ENCODE measurements at places on chromosomes 1 and 21.

DNA sequence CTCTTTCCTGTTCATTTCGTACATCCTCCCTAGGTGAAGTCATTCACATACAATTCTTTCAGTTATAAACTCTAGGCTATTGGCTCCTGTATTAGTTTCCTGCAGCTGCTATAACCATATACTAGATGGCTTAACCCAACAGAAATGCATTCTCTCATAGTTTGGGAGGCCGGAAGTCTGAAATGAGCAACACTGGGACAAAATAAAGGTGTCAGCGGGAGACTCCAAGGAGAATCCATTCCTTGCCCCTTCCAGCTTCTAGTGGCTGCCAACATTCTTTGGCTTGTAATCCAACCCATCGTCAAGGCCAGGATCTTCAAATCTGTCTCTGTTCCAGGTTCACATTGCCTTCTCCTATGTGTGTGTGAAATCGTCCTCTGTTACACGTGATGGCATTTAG lies 71.3 kb downstream of the TOR3A start:
- H3K4me1 ChIP-seq = peaks cover 4% of the 10 kb centered on the region
- H3K36me3 ChIP-seq = peaks cover 16% of the 10 kb centered on the region
- no peak overlapping the region for H3K27ac ChIP-seq
- no peak for DNase-seq
- no peaks in the 10 kb centered on the region for H3K27me3 ChIP-seq

- no peak overlapping the region for H3K27ac ChIP-seq
- H3K27me3 ChIP-seq = peaks cover 7% of the 10 kb centered on the region
- H3K4me3 ChIP-seq = no peak overlapping the region
- no peak for DNase-seq
- no peaks in the 10 kb centered on the region for H3K4me1 ChIP-seq
These were observed 47.0 kb downstream of the ACTL8 start for GRCh38 chr1:17802164-17802563.

DNA sequence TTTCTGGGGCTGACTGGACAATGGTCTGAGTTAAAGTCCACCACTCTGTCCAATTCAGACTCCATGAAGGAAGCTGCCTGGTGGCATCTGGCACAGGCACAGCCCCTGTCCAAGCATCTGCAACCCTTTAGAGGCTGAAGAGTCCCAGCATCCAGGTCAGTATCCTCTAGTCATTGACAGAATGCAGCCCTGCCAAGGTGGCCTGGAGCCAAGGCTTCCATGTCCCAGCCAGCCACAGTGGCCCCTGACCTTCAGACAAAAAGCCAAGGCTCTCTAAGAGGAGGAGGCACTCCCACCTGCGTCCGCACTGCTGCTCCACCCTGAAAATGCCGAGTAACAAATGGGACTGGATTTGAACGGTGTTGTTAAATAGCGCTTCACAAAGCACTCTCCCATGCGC lies 49.4 kb downstream of the KCNN3 start:
- H3K4me1 ChIP-seq = peaks cover 8% of the 10 kb centered on the region
- H3K27me3 ChIP-seq = no peaks in the 10 kb centered on the region
- H3K4me3 ChIP-seq = no peak overlapping the region
- no peaks in the 10 kb centered on the region for H3K36me3 ChIP-seq
- H3K27ac ChIP-seq = peak overlapping the region; percentile 35

DNA sequence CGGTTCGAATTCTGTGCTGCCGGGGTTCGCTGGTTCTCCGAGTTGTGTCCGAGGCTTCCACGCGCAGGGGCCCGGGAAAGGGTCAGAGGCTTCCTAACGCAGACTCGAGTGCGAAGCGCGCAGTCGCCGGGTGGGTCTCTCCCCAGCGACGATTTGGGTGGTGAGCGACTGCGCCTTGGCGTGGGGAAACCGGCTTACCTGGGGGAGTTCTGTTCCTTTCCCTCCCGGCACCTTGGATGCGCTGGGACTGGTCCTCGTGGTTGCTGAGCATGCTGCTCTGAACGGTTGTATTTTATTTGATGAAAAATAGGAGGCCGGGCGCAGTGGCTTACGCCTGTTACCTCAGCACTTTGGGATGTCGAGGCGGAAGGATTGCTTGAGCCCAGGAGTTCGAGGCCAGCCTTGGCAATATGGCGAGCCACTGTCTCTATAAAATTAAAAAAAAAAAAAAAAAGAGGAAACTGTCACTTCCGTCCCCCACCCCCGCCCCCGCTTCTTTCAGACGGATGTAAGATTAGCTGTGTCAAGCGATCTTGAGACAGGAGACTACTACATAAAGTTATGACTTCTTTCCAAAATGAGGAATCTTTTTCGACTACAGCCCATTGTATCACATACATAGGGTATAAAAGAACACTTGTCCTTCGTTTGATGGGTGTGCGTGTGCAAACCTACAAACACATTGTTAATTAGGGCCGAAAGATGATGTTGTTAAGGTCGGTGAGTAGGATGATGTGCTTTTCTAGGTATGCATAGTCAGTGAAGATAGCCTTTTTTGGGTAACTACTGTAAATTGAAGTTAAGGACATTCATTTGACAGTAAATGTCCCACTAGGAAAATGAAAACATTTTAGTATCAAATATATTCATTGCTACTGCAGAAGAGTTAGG lies at the start of gene CCDC18:
TSS of gene CCDC18 (plus strand) at position 2 of the 891 bp plus-strand sequence. CDS start 2,638 bp downstream, outside the sequence.
- peaks cover 29% of the 10 kb centered on the region for H3K36me3 ChIP-seq
- DNase-seq = no peak
- H3K4me3 ChIP-seq = peak within 1 kb of the TSS; percentile 100
- H3K27me3 ChIP-seq = no peaks in the 10 kb centered on the region
- H3K27ac ChIP-seq = peak within 1 kb of the TSS; percentile 99

- no peak overlapping the region for H3K27ac ChIP-seq
- no peak overlapping the region for H3K4me3 ChIP-seq
- H3K27me3 ChIP-seq = no peaks in the 10 kb centered on the region
- H3K36me3 ChIP-seq = peaks cover 5% of the 10 kb centered on the region
These were observed 206.4 kb upstream of the SGIP1 start for GRCh38 chr1:66327588-66327987.

DNA sequence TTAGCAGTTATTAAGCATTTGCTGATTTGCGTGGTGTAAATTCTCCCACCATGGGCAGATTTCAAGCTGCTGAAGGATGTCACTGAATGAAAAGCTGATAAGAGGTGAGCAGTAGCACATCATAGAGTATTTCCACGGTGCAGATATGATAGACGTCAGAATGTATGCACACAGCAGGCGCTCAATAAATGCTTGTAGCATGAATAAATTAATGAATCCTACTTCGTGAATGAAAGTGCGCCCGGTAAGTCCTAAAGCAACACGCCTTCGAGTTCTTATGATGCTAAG lies 510 bp upstream of the UBIAD1 start:
- no peak for DNase-seq
- peak overlapping the region; percentile 71 for H3K4me3 ChIP-seq
- peaks cover 26% of the 10 kb centered on the region for H3K4me1 ChIP-seq
- H3K27ac ChIP-seq = peak overlapping the region; percentile 9

DNA sequence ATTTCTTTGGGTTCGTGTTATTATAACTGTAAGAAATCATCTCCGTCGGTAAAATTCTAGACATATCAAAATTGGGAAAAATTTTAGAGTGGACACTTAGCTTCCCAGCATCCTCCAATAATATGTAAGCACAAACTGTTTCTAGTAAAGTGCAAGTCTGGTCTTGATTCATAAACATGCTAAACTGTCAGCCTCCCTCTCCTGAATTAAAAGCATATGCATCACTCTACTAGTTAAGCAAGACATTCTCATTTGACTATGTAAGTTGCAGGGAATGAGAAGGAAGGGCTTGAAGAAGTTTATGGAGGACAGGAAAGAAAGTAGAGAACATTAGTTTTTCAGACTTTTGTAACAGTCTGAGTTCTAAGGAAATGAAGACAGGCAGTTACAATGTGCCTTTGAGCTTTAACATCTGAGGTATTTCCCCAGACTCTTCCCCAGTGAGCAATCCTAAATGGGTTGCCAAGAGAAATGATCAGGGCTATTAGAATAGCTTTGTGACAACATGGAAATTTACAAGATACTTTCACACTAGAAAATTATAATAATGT lies 90.0 kb downstream of the TYW3 start:
- no peak overlapping the region for H3K4me3 ChIP-seq
- no peaks in the 10 kb centered on the region for H3K4me1 ChIP-seq
- DNase-seq = no peak
- H3K27ac ChIP-seq = no peak overlapping the region
- no peaks in the 10 kb centered on the region for H3K36me3 ChIP-seq

GRCh38 chr1:232542633-232543593 lies 87.0 kb downstream of the SIPA1L2 start:
- no peak overlapping the region for H3K4me3 ChIP-seq
- no peaks in the 10 kb centered on the region for H3K4me1 ChIP-seq
- no peak for DNase-seq
- no peaks in the 10 kb centered on the region for H3K36me3 ChIP-seq
- peaks cover 3% of the 10 kb centered on the region for H3K27me3 ChIP-seq

DNA sequence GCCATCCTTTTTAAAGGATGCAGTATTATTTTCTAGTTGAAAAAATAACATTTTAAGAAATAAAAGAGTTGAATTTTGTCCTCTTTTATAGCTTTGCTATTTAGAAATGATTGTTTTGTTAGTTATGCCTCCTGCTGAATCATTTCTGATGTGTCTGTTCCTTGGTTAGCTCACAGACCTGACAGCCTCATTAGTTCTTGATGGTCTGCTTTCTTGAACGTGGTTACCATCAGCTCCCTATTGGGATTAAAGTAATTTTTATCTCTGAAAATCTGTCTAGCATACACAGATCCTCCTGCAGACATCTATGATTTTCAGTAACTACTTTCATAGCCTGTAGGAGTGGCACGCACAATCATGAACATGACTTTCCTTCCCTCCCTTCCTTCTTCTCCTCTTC lies 447.6 kb upstream of the B3GALT2 start:
- peaks cover 3% of the 10 kb centered on the region for H3K27me3 ChIP-seq
- DNase-seq = no peak
- peaks cover 6% of the 10 kb centered on the region for H3K36me3 ChIP-seq

- no peaks in the 10 kb centered on the region for H3K36me3 ChIP-seq
- H3K4me3 ChIP-seq = no peak overlapping the region
- H3K27me3 ChIP-seq = peaks cover 44% of the 10 kb centered on the region
- H3K4me1 ChIP-seq = peaks cover 5% of the 10 kb centered on the region
- no peak for DNase-seq
- no peak overlapping the region for H3K27ac ChIP-seq
These were observed 19.4 kb downstream of the RHBG start for GRCh38 chr1:156388174-156389137.

DNA sequence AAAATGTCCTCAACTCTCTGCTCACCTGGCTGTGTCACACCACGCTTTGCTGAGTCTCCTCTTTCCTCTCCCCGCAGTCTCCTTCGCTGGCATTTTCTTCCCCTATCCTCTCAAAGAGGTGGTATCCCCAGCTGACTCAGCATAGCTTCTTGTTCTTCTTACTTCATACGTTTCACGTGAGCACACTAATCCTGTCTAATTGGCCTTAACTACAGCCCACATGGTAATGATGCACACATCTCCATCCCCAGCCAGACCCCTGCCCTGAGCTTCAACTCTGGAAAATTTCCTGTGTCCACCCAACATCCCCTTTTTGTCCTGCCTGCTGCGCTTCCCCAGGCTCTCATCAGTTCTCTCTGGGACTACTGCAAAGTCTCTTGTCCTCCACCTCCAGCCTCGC lies 169.8 kb downstream of the TTLL7 start:
- DNase-seq = no peak
- H3K36me3 ChIP-seq = no peaks in the 10 kb centered on the region

- peak overlapping the region; percentile 80 for H3K27ac ChIP-seq
- peak overlapping the region; percentile 63 for H3K4me3 ChIP-seq
- H3K36me3 ChIP-seq = no peaks in the 10 kb centered on the region
These were observed 364.1 kb downstream of the HHAT start for GRCh38 chr1:210692796-210693195.

- H3K27me3 ChIP-seq = peaks cover 13% of the 10 kb centered on the region
- H3K27ac ChIP-seq = peak within 1 kb of the TSS; percentile 83
- peak within 1 kb of the TSS; percentile 80 for H3K4me3 ChIP-seq
- DNase-seq = peak; percentile 96
- no peaks in the 10 kb centered on the region for H3K36me3 ChIP-seq
These were observed at the start of gene GPR3 for GRCh38 chr1:27392096-27392777. Gene GPR3 (plus strand): TSS chr1:27392622. CDS start chr1:27393799, 1,177 bp downstream.

DNA sequence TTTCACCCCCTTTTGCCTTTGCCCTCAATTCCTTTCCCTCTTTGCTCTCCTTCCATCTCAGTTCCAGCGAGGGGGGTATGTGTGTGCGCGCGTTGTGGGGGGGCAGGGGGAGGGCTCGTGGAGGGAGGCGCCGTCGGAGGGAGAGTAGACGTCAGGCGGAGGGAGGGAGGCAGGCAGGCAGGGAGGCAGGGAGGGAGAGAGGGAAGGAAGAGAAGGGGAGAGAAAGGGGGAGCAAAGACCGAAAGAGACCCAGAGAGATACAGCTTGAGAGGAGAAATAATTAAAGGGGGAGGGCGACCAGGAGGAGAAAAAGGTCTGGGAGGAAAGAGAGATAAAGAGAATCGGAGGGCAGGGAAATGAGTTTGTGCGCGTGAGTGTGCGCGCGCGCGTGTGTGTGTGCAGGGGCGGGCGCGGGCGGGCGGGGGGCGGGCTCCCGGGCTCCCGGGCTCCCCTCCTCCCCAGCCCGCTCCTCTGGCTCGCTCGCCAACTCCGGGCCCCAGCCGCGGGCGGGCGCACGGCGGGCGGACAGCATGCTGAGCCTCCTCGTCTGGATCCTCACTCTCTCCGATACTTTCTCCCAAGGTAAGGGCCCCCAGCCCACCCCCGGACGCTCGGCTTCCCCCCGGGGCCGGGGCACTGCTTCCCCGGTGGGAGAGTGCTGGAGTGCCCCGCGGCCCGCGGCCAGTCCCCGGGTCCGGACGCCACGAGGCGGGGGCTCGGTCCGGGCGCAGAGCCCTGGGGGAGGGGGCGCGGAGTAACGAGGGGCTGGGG lies at the start of gene KIRREL1:
TSS of gene KIRREL1 (plus strand) at position 499 of the 771 bp plus-strand sequence. CDS start at position 531, 32 bp downstream.
- peaks cover 8% of the 10 kb centered on the region for H3K4me1 ChIP-seq
- H3K4me3 ChIP-seq = peak within 1 kb of the TSS; percentile 65
- H3K36me3 ChIP-seq = no peaks in the 10 kb centered on the region
- H3K27me3 ChIP-seq = peaks cover 48% of the 10 kb centered on the region

- DNase-seq = no peak
- no peak overlapping the region for H3K4me3 ChIP-seq
- H3K36me3 ChIP-seq = peaks cover 28% of the 10 kb centered on the region
- H3K27me3 ChIP-seq = no peaks in the 10 kb centered on the region
- peaks cover 2% of the 10 kb centered on the region for H3K4me1 ChIP-seq
These were observed 27.1 kb upstream of the PDXK start for GRCh38 chr21:43691801-43692200.

DNA sequence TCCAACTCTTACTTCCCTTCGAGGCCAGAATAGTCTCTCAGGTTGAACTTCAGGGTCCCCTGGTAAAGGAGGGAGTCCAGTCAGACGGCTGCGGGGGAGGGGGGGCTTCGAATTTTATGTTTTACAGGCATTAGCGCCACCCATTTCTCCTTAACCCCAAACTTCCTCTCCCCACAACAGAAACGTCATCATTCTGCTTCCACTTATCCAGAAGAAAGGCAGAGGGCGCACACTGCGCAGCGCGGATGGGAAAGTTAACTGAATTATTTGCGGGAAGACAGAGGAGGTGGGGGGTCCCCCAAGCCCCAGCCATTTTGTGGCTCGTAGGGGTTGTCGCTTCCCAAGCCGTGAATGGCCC lies 529 bp upstream of the PRMT2 start:
- peaks cover 13% of the 10 kb centered on the region for H3K36me3 ChIP-seq
- no peaks in the 10 kb centered on the region for H3K27me3 ChIP-seq
- peak overlapping the region; percentile 94 for H3K27ac ChIP-seq
- H3K4me1 ChIP-seq = peaks cover 57% of the 10 kb centered on the region
- peak overlapping the region; percentile 89 for H3K4me3 ChIP-seq

GRCh38 chr1:201916649-201917249 lies 28.1 kb downstream of the SHISA4 start:
- peaks cover 14% of the 10 kb centered on the region for H3K27me3 ChIP-seq
- DNase-seq = no peak
- H3K4me1 ChIP-seq = peaks cover 2% of the 10 kb centered on the region
- no peaks in the 10 kb centered on the region for H3K36me3 ChIP-seq
- no peak overlapping the region for H3K27ac ChIP-seq

GRCh38 chr1:23169727-23170335 lies 1.2 kb upstream of the LUZP1 start:
- no peak for DNase-seq
- H3K36me3 ChIP-seq = peaks cover 4% of the 10 kb centered on the region
